Osteocyte (in vitro differentiated cells): ENCODE measurements at places on chromosomes 7 and 10. TPM values are rescaled to one million over a fixed set of nuclear protein-coding genes. Genes with fewer than 3 reads are reported as not detected.
A peak's percentile ranks its signal among the peaks of the same experiment; 100 is the strongest.

Gene FAM24A
- not detected in 2 replicates for total RNA-seq

Gene FEZF1
- not detected in 2 replicates for total RNA-seq

Gene TLX1
- total RNA-seq, result not detected in 2 replicates

- H3K27me3 ChIP-seq, result no peaks in the 10 kb centered on the region
- no peaks in the 10 kb centered on the region for H3K36me3 ChIP-seq
- DNase-seq, result no peak
- H3K27ac ChIP-seq, result no peak overlapping the region
Measured at GRCh38 chr7:19928247-19928646, 154.8 kb upstream of the TMEM196 start.

GRCh38 chr10:96586419-96587263, at the start of gene TM9SF3:
Gene TM9SF3, minus strand, starts transcription at chr10:96587012. Its CDS starts 177 bp downstream, at chr10:96586835.
- peaks cover 32% of the 10 kb centered on the region for H3K4me1 ChIP-seq
- H3K4me3 ChIP-seq, result peak within 1 kb of the TSS; percentile 89
- peak; percentile 96 for DNase-seq
- H3K27ac ChIP-seq, result peak within 1 kb of the TSS; percentile 88

GRCh38 chr7:3738964-3739363, 437.9 kb downstream of the SDK1 start:
- no peak overlapping the region for H3K27ac ChIP-seq
- no peak for DNase-seq
- no peak overlapping the region for H3K4me3 ChIP-seq

GRCh38 chr7:83210479-83210878, 47.8 kb upstream of the PCLO start:
- H3K4me1 ChIP-seq, result no peaks in the 10 kb centered on the region
- H3K27me3 ChIP-seq, result peaks cover 15% of the 10 kb centered on the region
- H3K4me3 ChIP-seq, result no peak overlapping the region

GRCh38 chr10:43867667-43868565, 219.2 kb upstream of the ZNF32 start:
- peak overlapping the region; percentile 11 for H3K27ac ChIP-seq
- DNase-seq, result peak; percentile 70
- no peaks in the 10 kb centered on the region for H3K36me3 ChIP-seq
- H3K4me3 ChIP-seq, result no peak overlapping the region
- no peaks in the 10 kb centered on the region for H3K27me3 ChIP-seq

DNA sequence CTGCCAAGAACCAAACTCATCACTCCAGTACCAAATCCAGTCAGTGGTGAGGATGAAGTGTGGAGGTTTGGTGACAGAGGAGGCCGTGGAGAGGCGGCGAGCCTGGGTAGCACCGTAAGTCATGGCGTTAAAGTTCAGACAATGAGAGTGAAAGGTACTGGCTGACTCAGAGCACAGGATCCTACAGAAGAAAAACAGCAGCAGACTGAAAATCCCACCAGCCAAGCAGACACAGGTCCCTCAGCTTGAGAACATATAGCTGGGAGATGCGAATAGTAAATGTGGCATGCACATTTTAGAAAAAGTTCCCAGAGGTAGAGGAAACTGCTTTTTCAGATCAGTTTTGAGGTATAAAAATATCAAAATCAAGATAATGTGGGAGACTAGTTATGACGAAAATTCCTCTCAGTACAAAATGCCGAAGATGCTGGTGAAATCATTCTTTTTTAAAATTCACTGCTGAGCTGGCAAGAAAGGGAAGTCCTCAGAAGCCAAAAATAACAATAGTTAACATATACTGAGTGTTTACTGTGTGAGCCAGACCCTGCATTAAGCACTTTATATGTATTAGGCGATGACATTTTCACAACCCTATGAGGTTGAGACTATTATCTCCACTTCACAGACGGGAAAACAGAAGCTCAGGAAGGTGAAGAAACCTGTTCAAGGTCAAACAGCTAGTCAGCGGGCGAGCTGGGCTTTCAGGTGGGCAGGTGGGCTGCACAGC, 20.9 kb downstream of the PARP12 start:
- H3K36me3 ChIP-seq, result peaks cover 33% of the 10 kb centered on the region
- H3K27ac ChIP-seq, result peak overlapping the region; percentile 71
- peak; percentile 23 for DNase-seq
- peaks cover 35% of the 10 kb centered on the region for H3K4me1 ChIP-seq
- H3K27me3 ChIP-seq, result no peaks in the 10 kb centered on the region
- peak overlapping the region; percentile 10 for H3K4me3 ChIP-seq

GRCh38 chr10:68471063-68471585, 649 bp downstream of the DNA2 start:
- peak overlapping the region; percentile 95 for H3K27ac ChIP-seq
- H3K4me3 ChIP-seq, result peak overlapping the region; percentile 99
- H3K36me3 ChIP-seq, result no peaks in the 10 kb centered on the region

DNA sequence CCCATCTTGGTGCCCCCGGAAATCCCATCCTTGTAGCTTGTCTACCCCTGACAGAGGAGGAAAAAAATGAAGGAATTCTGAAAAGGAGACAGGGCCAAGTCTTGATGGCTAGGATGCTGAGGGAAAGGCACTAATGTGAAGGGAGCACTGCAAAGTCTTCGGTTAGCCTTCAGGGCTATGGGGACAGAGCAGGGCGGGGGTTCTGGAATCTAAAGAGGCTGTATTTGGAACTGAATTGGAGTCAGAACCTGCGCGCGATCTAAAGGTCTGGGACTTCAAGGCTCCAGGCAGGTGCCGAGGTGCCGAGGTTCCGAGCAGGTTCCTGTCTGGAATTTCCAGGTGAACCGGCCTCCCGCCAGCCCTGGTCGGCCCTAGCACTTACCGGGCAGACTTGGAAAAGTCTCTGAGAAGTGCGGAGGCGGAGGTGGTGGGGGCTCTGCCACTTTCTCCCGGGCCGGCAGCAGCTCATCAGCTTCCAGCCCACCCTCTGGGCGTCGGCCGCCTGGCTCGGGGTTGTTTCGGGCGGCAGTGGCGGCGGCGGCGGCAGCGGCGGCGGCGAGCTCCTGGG, 781 bp downstream of the GBX1 start:
- peaks cover 33% of the 10 kb centered on the region for H3K27me3 ChIP-seq
- H3K4me1 ChIP-seq, result no peaks in the 10 kb centered on the region
- H3K36me3 ChIP-seq, result no peaks in the 10 kb centered on the region
- H3K27ac ChIP-seq, result no peak overlapping the region
- DNase-seq, result no peak
